ENCODE measurements at places on chromosomes 2 and 18. TPM values are rescaled to one million over a fixed set of nuclear protein-coding genes. Genes with fewer than 3 reads are reported as not detected.

Gene CHRNG
- not detected for total RNA-seq

DNA sequence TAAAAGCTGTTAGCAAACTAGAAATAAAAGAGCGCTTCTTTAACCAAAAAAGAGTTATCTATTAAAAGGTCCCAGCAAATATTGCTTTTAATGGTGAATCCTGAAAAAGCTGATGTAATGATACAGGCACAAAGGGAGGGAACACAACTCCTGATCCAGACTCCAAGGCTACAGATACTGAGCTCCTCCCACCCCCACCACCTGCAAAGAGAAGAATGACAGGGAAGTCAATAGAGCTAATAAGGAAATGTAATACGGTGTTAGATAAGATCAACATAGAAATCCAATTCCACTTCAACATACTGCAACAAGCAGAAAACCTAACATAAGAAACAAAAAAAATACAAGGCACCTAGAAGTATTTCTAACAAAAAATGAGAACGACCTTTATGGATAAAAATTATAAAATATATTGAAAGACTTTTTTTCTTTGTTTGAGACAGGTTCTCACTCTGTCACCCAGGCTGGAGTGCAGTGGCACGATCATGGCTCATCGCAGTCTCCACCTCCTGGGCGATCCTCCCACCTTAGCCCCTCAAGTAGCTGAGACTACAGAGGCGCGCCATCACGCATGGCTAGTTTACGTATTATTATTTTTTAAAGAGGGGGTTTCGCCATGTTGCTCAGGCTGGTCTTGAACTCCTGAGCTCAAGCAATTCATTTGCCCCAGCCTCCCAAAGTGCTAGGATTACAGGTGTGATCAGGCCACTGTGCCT lies 192.2 kb downstream of the HDAC4 start:
- no peak for DNase-seq

GRCh38 chr2:104897515-104898184 lies 43.7 kb downstream of the POU3F3 start:
- DNase-seq, result no peak

Gene MBOAT2
- 1.5 TPM for total RNA-seq

- DNase-seq, result peak; percentile 98
Measured at GRCh38 chr2:62038975-62039771, 133.7 kb downstream of the COMMD1 start.

Gene IL36A
- total RNA-seq, result not detected

DNA sequence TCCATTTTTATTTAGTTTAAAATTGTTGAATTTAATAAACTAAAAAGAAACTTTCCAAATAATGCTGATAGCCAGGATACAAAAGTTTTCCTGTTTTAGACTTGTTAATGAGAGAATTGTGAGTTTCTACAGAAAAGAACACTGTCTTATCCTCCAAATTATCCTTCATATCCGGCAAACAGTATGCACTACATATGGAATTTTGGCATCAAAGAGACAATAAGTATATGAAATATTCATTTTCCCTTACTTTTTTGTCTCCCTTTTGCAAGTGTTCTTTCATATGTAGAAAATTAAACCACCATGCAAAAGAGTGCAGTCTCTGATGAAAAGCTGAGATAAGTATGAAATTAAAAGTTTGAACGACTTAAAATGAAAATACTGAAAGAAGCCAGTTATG lies 159.4 kb downstream of the UBE2E3 start:
- DNase-seq, result no peak

Gene CCL20
- 5.5 TPM for total RNA-seq

- no peak for DNase-seq
Measured at GRCh38 chr2:98901702-98902101, 34.3 kb downstream of the CRACDL start.

Gene BCL11A
- total RNA-seq, result 22.7 TPM

DNA sequence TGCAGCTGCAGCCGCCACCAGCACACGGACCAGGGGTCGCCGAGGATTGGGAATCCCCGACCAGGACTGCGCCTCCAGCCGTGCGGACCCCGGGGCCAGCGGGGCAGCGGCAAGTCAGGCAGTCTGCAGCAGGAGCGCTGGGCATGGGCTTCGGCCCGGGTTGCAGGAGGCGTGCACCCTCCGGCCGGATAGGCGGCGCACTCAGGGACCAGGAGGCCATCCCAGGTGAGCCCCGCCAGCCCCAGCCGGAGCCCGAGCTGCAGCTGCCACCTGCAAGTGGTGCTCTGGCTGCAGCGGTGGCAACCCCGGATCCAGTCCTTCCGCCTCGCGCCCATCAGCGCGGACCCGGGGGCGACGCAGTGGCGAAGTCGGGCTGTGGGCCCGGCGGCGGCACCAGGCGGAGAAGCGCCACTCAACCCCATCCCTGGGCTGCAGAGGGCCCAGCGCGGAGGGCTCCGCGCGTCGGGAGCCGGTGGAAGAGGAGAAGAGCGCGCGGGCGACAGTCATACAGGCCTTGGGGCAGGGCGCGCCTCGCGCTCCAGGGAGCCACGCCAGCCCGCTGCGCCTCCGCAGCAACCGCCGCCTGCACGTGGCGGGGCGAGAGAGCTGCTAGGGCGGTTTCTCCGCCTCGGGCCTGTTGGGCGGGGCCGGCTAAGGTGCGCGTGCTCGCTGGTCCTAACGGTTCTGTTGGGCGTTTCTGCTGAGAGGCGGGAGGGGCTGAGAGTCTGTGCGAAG lies 73.8 kb downstream of the RPIA start:
- DNase-seq, result no peak

DNA sequence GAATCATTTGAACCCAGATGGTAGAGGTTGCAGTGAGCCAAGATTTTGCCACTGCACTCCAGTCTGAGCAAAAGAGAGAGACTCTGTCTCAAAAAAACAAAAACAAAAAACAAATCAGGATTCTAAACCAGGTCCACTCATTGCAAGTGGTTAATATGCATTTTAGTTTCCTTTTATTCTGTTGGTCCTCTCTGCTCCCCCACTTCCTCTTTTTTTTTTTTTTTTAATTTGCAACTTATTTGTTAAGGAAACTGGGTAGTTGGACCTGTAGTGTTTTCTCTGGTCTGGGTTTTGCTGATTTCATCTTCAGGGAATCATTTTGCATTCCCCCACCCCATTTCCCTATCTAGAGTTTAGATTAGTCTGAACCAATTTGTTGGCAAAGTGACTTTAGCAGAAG lies 14.0 kb downstream of the FER1L5 start:
- DNase-seq, result no peak

GRCh38 chr2:191245046-191245868 lies at the start of gene MYO1B:
MYO1B (plus strand) TSS chr2:191245404; CDS start chr2:191276896, 31,492 bp downstream.
- DNase-seq, result no peak

DNA sequence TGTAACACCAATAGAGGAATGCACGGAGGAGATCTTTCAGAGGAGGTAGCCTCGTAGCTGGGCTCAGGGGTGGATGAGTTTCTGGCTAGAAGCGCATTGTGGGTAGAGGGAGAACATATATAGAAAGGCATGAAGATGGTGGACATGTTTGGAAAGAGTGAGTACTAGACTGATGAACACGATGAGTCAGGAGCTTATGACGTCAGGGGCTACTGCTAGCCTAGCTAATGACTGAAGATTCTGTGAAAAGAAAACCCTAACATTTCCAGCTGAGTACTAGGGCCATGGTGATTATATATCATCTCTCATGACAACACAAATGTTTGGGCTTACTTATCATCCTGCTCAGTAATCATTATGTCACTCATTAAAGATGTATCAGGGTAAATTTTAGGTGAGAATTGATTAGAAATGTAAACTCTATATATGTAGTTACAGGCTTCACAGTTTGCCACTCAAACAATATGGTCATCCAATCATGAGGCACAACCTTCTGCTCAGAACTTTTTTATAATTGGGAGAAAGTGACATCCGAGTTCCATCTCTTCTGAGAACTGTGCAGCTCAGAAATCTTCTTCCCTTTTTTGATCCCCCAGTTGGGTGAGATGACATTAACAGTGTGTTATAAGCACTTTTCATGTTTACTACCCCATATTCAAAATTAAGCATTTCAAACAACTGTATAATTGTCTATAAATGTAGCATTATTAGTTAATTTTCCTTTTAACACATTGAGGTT lies 22.2 kb upstream of the IL1RN start:
- no peak for DNase-seq

GRCh38 chr2:27211943-27212625 lies at the start of the genes ATRAID and SLC5A6:
ATRAID (plus strand) TSS chr2:27212041; CDS start chr2:27212369, 328 bp downstream.
SLC5A6 (minus strand) TSS chr2:27212268; CDS start chr2:27207650, 4,618 bp downstream.
- no peak for DNase-seq

DNA sequence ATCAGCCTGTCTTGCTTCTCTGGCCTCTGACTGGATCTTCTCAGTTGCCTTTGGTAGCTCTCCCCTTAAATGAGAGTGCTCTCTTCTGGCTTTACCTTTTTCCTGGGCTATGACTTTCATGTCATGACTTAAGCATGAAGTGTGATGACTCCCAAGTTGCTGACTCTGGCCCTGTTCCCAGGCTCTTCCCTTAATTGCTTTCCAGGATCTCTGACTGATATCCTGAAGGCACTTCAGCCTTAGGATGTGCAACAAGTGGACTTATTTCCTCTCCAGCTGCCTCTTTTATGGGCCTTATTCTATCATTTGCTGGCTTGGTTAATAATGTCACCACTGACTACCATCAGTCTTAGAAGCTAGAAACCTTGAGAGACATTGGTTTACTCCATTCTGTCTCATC lies 17.4 kb downstream of the SEMA4F start:
- DNase-seq, result no peak

DNA sequence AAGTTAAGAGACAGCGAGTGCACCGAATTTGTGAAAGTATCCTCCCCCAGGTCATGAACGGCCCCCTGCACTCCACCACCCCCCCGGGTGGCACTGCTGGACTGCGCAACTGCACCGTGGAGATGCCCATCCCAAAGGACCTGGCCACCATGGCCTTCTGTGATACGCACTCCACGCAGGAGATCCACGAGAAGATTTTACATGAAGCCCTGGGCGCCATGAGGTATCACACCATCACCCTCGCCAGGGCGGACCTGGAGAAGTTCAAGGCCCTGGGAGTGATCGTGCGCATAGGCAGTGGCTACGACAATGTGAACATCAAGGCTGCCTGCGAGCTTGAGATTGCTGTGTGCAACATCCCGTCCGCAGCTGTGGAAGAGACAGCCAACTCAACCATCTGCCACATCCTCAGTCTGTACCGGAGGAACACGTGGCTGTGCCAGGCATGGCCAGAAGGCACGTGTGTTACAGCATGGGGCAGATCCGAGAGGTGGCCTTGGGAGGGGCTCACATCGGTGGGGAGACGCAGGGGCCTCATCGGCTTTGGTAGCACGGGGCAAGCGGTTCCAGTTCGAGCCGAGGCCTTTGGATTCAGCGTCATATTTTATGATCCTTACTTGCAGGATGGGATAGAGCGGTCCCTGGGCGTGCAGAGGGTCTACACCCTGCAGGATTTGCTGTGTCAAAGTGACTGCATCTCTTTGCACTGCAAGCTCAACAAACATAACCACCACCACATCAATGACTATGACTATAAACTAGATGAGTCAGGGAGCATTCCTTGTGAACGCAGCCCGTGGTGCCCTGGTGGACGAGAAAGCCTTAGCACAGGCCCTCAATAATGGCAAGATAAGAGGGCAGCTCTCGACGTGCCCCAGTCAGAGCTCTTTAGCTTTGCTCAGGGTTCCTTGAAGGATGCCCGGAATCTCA lies 290.8 kb upstream of the MC4R start:
- no peak for DNase-seq

- no peak for DNase-seq
Measured at GRCh38 chr2:189014449-189015138, 40.4 kb downstream of the COL3A1 start.

GRCh38 chr18:29076645-29077044 lies 899.7 kb upstream of the CDH2 start:
- no peak for DNase-seq

GRCh38 chr2:63628403-63628942 lies 39.7 kb downstream of the MDH1 start:
- no peak for DNase-seq

Gene PDE1A
- total RNA-seq, result not detected

DNA sequence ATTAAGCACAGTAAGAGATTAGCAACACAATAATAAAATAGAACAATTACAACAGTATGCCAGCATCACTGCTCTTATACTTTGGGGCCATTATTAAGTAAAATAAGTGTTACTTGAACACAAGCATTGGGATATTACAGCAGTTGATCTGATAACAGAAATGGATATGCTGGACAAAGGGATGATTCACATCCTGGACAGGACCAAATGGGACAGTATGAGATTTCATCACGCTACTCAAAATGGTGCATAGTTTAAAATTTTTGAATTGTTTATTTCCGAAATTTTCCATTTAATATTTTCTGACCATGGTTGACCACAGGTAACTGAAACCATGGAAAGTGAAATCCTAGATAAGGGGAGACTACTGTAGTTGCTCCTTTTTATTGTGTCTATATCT lies 138.2 kb downstream of the UBR3 start:
- DNase-seq, result no peak

GRCh38 chr2:5322396-5322795 lies 369.8 kb upstream of the SOX11 start:
- no peak for DNase-seq

Gene KLHL30
- total RNA-seq, result 0.05 TPM

Gene SLC5A7
- not detected for total RNA-seq

- no peak for DNase-seq
Measured at GRCh38 chr18:67385455-67385854, 131.1 kb downstream of the DSEL start.

DNA sequence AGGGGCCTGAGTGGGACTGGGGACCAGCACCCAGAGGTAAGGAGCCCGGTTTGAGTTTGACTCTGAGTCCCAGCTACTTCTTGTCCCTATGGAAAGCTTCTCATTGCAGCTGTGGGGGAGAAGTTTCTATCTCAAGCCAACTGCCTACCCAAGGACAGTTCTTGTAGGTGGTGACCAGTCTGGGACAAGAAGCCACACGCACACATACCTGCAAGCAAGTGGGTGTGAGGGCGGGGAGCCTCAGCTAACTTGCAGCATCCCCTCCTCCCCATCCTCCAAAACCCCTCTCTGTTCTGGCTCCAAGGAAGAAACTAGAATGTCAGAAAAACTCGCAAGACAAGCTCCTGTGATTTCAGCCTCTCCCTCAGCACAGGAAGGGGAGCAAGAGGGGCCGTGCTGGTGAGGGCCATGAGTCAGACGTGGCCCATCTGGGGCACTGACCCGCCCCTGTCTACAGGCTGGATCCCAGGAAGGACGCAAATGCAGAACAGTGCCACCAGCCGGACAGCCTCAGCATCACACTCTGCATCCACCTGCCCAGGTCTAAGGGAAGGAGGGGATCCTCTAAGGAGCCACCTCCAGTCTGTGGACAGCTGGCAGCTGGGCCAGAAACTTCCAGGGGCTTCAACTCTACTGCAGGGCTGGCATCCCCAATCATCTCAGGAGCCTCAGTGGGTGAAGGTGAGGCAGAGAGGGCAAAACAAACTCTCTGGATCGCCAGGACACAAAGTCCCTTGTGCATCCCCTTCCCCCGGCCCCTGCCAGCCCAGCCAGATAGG lies 103.4 kb downstream of the TNS1 start:
- no peak for DNase-seq

DNA sequence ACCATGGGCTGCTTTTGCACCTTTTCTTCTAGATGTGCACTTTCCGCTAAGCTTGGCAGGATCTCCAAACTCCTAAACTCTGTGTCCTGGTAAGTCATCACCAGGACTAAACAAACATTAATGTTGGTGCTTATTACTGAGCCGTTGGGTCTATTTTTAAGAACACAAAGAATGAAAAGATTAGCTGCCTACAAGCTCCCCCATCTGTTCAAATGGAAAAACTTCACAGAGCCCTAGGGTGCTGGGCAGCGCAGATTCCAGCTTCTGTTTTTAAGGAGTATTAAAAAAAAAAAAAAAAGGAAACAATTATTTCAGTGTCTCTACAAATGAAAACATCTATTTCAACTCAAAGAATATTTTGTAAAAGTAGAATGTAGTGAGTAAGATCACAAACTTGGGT lies 97.8 kb upstream of the AQP4 start:
- DNase-seq, result no peak

Gene RETSAT
- total RNA-seq, result 26.2 TPM

- DNase-seq, result no peak
Measured at GRCh38 chr2:16208921-16209320, 268.6 kb downstream of the MYCN start.
